ENCODE measurements at places on chromosomes 11 and 22.

DNA sequence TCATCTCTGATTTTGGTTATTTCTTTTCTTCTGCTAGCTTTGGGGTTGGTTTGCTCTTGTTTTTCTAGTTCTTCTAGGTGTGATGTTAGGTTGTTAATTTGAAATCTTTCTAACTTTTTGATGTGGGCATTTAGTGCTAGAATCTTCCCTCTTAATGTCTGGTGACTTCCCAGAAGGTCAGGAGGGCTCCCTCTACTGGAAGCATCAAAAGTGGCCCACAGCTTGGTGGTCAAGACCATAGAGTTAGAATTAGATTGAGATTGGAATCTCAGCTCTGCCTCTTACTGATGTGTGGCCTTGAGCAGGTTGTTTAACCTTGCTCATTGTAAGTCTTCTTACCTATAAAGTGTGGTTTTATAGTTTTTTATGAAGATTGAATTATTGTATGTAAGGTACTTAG is 99.3 kb downstream of the FDX1 start:
- DNase-seq = no peak

GRCh38 chr22:34501366-34501965 is 564.5 kb upstream of the ISX start:
- DNase-seq = no peak

- no peak for DNase-seq
Measured at GRCh38 chr11:2142300-2142759, 3.1 kb upstream of the IGF2 start.

GRCh38 chr11:96744697-96745096 is 354.9 kb downstream of the JRKL start:
- no peak for DNase-seq

Measured in stimulated activated CD4-positive, alpha-beta T cell treated with anti-CD3 and anti-CD28 coated beads, TNF-alpha, amount 100 ng/mL, for 1 hour (primary cell).